Left cardiac atrium (tissue), 4 donors: ENCODE measurements at places on chromosomes 2 and 18.
A peak's percentile ranks its signal among the peaks of the same experiment; 100 is the strongest.

DNA sequence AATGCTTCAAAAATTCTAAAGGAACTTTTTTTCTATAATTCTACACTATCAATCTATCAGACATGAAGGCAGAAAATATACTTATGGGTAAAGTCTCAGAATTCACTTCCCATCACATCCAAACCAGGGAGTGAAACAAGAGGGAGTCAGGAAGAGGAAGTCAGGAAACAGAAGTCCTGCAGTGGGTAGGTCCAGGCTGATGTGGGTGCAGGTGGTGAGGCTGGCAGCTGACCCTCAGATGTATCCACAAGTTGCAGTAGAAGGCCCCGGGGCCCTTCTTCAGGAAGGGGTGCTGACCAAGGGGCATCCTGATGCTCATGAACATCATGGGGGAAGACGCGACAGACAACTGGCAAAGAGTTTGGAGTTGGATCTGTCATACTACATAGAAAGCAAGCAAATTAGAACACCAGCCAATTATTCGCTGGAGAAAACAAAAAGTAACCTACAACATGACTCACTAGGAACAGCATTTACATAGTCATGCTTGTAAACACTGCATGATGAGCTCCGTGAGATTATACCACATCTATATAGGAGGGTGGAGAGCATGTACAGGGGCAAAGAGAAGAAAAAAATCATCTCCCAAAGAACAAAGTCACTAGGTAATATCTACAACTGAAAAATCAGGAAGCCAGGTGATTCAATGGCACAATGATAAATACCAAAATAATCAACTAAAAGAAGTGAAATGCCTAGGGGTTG is 4.2 kb downstream of the UXS1 start:
- DNase-seq = no peak

- DNase-seq = no peak
Observed at GRCh38 chr2:88144914-88145497, 17.1 kb upstream of the FABP1 start.

GRCh38 chr2:84906900-84907714 is 1.7 kb downstream of the TMSB10 start:
- DNase-seq = peak; percentile 82

DNA sequence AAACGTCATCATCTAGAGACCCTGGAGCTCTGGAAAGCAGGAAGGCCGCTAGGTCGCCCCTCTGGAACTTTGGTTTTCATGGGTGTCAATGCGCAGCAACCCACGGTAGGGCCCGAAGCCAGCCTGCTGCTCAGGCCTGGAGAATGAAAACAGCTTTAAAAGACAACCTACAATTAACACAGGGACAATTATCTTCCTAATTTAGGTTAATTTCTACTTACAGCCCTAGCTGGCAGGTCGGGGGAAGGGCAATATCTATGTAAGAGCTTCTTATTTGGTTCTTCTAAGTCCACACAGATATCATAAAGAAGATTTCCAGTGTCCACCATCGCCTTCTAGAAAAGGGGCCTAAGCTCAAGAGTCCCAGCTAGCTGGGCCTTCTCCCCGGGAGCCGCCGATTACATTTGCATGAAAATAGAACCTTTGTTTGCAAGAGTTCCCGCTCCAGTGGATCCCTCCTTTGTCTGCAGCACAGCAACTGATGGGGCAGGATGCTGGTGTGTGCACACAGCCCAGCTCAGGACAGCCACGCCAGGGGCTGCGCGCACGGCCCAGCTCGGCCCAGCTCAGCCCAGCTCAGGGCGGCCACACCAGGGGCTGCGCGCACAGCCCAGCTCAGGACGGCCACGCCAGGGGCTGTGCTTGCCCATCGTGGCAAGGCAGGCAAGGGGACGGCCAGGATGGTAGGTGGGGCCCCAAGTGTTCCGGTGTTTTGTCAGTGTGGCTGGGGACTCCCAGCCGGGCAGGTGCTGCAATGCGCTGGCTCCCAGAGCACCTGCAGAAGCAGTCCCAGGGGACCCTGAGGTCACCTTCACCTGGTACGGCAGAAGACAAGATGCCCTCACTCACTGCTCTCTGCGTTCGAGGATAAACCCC is 109.1 kb downstream of the HDAC4 start:
- DNase-seq = peak; percentile 17

- no peak for DNase-seq
Observed at GRCh38 chr2:3201281-3201680, 176.3 kb downstream of the EIPR1 start.

DNA sequence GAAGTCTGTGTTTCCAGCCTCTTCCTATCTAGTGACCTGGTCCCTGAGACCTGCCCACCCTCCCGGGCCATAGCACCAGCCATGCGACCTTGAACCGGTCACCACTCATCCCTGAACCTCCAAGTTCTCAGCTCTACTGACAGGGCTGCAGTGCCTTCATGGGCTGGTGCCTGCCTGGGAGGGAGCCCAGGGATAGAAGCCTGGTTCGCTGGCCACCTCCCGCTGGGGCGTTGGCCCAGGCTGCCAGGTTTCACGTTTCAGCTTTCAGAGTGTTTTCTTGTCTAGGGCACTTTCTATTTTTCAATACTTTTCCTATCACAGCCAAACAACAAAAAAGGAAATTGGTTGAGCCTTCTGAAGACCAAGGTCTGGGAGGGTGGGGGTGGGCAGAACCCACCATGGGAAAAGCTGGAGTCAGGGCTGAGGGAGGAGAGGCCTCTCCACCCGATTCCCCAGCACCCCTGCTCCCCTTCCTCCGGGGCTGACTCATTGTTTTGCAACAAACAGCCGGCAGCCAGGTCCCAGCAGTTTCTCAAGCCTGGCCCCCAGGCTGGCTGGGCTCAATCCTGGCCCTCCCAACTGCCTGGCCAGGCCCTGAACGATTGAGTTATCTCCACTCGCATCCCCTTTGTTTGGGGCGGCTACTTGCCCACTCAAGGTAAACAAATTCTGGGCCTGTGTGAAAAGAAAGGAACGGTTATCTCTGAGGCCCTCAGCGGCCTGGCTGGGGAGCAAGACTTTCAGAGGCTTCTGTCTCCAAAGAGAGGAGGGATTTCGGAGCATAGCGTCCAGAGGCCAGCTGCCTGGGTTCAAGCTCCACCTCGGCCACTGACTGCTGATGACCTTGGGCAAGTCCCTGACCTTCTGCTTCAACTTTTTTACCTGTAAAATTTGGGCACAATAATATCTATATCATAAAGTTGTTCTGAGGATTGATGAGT is 47.5 kb downstream of the ZFP36L2 start:
- DNase-seq = peak; percentile 84

- no peak for DNase-seq
Observed at GRCh38 chr2:189862751-189863150, 78.5 kb downstream of the PMS1 start.

DNA sequence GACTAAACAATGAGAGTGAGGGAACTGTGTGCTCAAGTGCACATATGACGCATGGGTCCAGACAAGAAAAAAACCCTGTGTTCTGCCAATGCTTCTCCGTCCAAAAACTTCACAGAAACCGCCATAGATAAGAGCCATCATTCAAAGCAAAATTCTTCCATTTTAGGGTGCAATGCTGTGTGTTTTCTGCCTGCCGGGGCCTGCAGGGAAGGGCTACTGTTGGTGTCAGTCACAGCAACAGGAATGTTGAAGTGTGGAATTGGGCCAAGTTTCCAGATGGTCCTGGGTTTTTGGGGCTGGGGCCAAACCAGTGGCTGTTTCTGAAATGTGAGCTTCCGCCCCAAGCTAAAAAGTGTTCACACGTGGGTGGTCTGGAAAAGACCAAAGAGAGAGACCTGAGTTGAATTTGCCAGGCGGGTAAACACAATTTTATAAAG is 677 bp upstream of the MC2R start:
- peak; percentile 64 for DNase-seq

GRCh38 chr2:55885944-55886281 is 37.7 kb downstream of the EFEMP1 start:
- DNase-seq = no peak

- no peak for DNase-seq
Observed at GRCh38 chr2:101479328-101479727, 4.4 kb upstream of the RFX8 start.

DNA sequence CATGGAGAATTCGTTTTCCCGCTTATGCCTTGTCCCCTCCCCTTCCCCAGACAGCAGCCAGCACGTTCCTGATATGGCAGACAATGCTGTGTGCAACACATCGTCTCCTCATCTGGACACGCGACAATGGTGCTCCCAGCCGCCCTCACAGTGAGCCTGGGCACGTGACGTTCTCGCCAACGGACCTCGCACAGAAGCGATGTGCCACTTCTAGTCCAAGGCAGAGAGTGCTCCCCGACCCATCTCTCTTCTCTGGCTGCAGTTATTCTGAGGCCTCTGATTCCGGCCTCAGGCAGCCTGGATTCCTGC is 505.4 kb downstream of the EIPR1 start:
- no peak for DNase-seq

GRCh38 chr2:171317492-171318125 is 116.2 kb downstream of the METTL8 start:
- no peak for DNase-seq

- peak; percentile 54 for DNase-seq
Observed at GRCh38 chr2:234863043-234863934, 88.5 kb upstream of the SH3BP4 start.

DNA sequence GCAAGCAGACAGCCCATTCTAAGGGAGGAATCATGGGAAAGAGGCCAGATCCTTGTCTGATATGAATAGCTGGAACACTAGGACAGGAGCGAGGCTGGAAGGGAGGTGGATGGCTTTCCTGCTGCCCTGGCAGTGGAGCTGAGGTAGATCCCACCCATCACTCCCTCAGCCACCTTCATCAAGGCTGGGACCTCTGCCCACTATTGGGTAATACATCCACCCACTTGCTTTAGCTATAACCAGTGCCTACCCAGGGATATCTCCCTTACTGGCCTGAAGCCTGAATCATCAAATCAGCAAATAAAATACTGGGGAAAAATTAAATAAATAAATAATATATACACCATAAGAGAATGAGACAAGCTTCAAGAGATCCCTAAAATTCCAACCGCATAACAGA is 183.2 kb upstream of the KYNU start:
- no peak for DNase-seq

DNA sequence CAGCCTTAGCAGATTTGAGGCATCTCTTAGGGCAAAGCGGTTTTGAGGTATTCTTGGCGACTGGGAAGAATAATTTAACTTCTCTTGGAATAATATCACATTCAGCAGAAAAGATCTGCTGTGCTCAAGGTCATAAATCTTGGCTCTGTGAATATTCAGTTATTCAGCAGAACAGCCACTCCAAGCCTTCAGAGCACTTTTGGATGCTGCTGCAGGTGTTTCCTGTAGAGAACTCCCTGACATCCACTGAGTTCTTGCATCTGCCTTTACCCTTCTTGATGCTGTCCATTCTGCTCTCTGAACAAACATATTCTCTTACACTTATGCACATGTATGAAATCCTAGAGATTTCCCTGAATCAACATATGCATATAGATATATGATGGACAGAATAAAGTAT is 390.3 kb downstream of the NRXN1 start:
- no peak for DNase-seq

GRCh38 chr18:26017929-26018328 is 72.5 kb downstream of the SS18 start:
- DNase-seq = no peak

- no peak for DNase-seq
Observed at GRCh38 chr2:28952836-28953211, 28.3 kb upstream of the TOGARAM2 start.

GRCh38 chr2:196475611-196476010 is 163.9 kb upstream of the CCDC150 start:
- no peak for DNase-seq

GRCh38 chr2:9799729-9800632 is 43.3 kb upstream of the TAF1B start:
- peak; percentile 89 for DNase-seq

- no peak for DNase-seq
Observed at GRCh38 chr2:190335225-190335559, 8.2 kb upstream of the INPP1 start.

GRCh38 chr2:36569267-36569856 is 28.6 kb downstream of the FEZ2 start:
- no peak for DNase-seq

DNA sequence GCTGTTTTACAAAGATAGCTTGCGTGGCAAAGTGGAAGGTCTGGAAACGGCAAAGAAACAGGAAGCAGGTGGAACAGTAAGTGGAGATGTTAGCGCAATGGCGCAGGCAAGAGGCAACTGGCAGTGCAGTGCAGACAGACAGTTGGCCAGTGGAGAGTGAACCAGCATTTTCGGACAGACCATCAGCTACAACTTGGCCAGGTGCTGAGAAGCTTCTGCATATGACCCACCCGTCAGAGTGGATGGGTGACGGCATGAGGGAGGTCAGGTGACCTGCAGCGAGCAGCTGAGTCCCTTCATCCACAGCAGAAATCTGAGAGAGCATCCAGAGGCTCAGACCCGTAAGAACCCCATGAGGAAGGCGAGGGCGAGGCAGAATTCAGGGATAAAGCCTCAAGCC is 33.8 kb downstream of the NPC1 start:
- DNase-seq = no peak

- DNase-seq = no peak
Observed at GRCh38 chr2:20838016-20838415, 15.1 kb upstream of the LDAH start.

DNA sequence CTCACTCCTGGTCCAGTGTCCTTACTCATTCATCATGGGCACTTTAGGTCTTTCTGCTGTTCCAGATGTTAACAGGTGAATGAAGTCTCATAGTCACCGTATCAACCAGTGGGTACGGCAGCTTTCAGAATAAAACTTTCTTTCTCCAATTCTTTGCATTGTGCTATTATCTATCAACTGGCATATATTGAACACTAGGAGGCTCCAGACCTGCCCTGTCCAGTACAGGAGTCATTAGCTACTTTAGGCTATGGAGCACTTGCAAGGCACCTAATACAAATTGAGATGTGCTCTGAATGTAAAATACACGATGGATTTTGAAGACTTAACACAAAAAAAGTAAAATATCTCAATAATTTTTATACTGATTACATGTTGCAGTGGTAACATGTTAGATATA is 43.2 kb upstream of the NEB start:
- no peak for DNase-seq

GRCh38 chr18:3481696-3482210 is 31.8 kb downstream of the TGIF1 start:
- no peak for DNase-seq

DNA sequence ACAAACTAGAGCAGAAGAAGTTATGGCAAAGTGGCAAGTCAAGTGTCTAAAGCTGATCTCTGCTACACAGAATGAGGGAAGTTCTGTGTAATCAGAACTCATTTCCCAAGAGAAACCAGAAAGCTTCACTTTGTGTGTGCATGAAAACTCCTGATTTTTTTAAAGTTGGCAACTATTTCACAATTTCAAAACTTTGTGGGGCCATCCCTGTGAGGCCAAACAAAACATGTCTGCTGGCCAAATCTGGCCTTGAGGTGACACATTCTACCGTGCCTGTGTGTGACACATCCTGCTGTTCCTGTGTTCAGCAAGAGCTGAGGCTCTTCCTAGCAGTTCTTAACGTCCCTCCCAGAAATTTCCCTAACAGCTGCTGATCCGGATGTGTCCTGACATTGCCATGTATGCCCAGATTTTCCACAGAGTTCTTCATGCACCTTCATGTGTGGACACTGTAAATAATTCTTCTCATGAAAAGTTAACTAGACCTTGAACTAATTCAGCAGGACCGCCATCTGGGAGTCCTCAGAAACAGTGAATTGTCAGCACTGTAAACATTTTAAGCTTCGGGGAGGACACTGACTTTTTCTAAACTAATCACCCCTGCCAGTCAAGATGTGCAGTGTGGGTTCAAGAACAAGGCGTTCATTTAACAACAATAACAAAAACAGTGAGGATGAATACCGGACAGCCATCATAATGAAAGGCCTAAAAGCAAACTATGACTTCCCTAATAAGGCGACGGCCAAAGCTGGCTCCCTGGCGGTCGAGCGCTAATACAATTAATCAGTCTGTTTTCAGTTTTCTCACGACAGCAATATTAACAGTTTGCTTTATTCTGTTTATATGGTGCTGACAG is 99.0 kb downstream of the PLEKHM3 start:
- DNase-seq = peak; percentile 58
